A549 treated with AZD2906 at 1 μM for 4 hours (cell line): ENCODE measurements at places on chromosomes 6 and 20. TPM values are rescaled to one million over a fixed set of nuclear protein-coding genes. Genes with fewer than 3 reads are reported as not detected.

Gene SUMO4
- 0.06 to 0.11 TPM in 2 of 5 replicates, not detected in the others for total RNA-seq

Gene THBS2
- 0.02 to 0.05 TPM (median 0.03 TPM) in 4 of 5 replicates, not detected in the other for total RNA-seq

Gene OPRL1
- 1.3 to 2.3 TPM (median 1.7 TPM) in 5 replicates for total RNA-seq

Gene SEL1L2
- total RNA-seq: not detected in 5 replicates

Gene C2
- 0.20 to 0.34 TPM (median 0.23 TPM) in 5 replicates for total RNA-seq

Gene PTCRA
- not detected in 5 replicates for total RNA-seq

Gene HLA-DRB5
- not detected in 5 replicates for total RNA-seq

Gene DUSP15
- 0.75 to 1.1 TPM (median 0.94 TPM) in 5 replicates for total RNA-seq

Gene RING1
- 19.1 to 24.8 TPM (median 23.7 TPM) in 5 replicates for total RNA-seq

Gene TMC2
- not detected in 5 replicates for total RNA-seq

Gene WFDC6
- total RNA-seq: not detected in 5 replicates

Gene FAM184A
- total RNA-seq: 0.08 TPM in 1 of 5 replicates, not detected in the others

Gene TRIM31
- total RNA-seq: 0.58 to 0.82 TPM (median 0.72 TPM) in 5 replicates

Gene AFG1L
- total RNA-seq: 1.0 to 2.0 TPM (median 1.9 TPM) in 5 replicates

Gene OR2H2
- not detected in 5 replicates for total RNA-seq

Gene LGSN
- 2.2 to 2.4 TPM (median 2.3 TPM) in 5 replicates for total RNA-seq
